ENCODE measurements at places on chromosomes 16 and 17.

DNA sequence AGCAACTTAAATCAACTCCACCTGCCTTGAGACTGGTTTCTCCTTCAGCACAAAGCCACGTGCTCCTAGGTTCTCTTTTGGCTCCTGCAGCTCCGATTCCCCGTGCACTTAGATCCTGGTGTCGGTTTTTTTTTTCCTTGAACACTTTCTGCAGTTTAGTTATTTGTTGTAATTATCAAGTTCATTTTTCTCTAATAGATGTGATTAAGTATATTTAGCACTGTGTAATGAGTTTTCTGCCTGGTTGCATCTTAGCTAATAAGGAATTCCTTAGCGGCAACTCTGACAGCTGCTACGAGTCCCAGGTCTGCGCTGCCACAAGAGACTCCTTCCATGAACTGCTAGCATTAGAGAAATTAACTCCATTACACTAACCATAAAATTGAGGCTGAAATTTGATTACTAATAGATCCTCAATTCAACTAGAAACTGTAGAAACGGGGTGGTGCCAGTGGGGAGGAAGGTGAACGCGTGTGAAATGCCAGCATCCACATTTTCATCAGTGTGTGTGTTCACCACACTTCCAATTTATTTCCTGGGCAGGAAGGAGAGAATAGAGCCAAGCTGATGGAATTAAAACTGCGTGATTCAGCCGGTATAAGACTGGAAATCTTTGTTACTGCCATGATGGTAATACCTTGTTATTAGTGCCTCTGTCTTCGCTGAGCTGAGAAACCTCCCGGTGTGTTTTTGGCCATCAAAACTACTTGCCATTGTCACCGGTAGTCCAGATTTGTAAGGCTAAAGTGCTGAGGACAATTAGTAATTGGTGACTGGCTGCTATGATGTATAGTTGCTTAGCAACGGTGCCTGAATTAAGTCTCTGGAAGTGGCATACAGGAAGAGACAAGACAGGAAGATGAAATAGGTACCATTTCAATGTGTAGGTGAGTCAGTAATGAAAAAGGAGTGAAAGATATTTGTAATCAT lies 232.4 kb downstream of the IRX3 start:
- no peak for DNase-seq

DNA sequence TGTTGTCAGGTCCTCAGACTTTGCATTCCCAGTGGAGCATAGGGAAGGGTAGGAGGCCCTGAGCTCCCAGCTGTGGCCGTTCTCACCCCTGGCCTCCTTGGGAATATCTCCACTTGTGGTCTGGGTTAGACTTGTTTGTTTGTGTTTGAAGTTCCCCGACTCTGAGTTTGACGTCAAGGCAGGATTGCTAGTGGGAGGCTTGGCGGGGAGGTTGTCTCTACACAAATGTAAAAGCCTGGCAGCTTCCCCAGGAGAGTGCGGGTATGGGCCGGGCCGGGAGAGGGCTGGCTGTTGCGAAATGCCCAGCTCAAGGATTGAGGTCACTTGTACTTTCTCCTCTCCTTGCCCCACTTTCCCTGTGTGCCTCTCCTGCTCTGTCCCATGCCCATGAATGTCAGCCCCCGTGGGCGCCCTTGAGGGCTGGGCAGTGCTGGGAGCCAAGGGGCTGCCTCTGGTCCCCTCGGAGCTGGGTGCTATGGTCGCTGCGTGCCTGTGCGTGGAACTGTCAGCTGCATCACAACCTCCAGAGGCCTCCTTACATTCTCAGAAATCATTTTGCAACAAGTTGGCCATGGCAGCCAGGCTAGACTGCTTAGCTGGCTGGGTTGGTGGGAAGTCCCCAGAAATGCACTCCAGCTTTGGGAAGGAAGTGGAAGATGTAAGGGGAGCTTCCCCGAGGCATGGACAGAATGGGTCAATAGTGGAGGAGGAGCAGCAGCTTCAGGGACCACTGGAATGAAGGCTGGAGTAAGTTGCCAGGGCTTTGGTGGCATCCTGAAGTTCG lies 84.3 kb downstream of the KSR1 start:
- no peak for DNase-seq

- DNase-seq = no peak
These were observed 19.5 kb downstream of the NUP85 start for GRCh38 chr17:75225016-75225415.

DNA sequence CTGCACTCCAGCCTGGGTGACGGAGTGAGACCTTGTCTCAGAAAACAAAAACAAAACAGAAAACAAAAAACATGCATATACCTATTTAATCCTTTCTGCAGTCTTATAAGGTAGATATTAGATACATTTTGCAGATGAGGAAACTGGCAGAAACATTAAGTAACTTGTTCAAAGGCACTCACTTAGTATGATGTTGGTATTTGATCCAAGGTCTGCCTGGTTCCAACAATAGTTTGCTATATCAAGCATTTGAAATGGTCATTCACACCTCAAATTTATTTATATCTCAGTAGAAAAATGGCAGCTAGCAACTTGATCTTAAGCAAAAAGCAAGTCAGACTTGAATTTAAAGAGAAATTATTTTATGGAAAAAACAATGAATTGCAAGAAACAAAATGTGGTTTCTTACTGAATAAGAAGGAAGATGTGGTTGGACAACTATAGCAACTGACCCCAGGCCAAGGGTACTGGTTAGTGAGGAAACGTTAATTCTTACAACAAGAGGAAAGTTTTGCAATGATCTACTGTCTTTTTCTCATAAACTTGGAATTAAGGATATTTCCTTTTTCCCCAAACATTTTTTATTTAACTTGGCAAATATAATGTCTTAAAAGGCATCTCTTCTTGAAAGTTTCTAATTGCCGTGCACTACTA lies 19.7 kb downstream of the DHRS7B start:
- DNase-seq = no peak

DNA sequence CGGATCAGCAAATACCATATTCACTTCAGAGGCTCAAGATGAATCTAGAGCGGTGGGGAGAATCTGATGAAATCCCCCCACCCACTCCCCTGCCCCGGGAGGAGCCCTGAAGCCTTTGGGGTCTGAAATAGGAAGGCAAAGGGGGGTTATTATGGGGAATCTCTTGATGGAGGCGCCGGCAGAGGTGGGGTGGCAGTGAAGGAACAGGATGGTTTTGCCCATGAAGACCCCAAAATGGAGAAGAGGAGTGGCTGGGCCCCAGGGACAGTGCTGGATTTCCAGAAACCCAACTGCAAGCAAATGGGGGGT lies 637 bp downstream of the WNT3 start:
- no peak for DNase-seq

DNA sequence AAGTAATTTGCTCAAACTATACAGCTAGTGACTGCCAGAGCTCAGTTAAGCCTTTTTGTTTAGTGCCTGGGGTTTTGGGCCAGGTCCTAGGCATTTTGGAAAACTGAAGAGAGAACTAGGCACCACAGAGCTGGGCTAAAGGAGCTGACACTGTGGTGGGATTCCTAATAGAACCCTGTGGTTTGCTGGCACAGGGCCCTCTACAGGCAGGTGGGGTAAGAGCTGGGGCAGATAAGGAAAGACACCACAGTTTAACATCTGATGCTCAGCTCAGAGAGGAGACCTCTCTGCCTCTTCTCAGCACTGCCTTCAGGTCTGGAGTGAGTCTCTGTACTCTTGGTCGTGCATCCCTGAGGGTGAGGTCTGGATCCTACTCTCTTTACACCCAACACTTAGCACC lies 121.2 kb downstream of the SNX11 start:
- no peak for DNase-seq
